ENCODE measurements at places on chromosomes 1 and 21.

DNA sequence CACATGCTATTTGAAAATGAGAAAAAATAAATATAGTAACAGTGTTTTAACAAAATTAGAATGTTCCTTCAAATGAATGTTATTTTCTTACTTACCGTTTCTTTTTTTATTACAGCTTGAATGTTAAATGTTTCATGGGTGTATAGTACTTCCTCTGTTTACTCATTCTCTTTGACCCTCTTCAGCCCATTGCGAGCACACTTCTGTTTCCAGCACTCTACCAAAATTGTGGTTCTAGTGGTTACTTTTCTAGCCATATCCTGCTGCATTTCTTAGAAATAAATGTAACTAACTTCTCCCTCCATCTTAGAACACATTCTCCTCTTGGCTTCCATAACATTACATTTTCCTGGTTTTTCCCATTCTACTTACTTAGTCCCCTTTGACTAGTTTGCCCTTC lies 190.0 kb upstream of the C1orf105 start:
- no peak for DNase-seq

DNA sequence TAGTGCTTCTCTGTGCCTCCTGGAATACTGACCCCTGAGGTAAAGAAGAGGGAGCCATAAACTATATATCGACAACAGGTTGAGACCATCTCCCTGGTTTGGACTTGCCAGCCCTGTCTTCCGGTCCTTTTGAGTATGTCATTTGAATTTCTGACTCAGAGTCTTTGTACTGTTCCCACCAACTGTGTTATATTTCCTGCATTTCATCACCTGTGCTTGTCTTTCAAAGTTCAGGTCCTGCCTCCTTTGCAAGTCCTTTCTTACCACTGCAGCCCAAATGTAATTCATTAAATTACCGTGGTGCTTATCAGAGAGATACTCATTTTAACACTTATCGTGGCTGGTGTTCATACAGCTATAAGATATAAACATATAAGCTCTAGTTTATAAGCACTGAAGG lies 10.7 kb downstream of the AK5 start:
- DNase-seq = no peak

DNA sequence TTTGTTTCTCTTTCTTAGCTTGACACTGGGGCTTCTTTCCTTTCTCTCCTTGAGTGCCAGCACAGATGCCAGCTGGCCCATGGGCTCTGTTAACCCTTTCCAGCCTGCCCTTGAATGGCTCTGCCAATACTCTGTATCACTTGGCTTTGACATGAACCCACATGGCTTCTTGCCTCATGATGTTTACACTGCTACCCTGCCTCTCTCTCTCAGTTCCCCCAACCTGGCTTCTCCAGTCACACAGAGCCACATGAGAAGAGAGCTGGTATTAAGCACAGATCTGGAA lies 262.4 kb downstream of the OMA1 start:
- no peak for DNase-seq

DNA sequence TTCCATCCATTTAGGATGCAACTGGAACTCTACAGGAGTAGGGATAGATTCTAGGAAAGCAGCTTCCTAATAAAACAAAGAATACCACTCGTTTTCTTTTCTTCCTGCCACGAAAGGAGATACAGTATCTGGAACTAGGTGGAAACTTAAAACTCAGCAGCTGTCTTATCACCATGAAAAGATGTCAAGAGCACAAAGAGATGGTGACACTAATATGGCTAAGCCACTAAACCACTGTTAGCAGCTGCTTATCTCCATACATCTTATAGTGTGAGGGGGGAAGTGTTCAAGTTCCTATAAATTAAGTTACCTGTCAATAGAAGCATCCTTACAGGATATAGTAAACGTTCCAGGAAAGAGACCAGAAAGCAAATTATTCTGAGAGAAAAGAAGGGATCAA lies 162.5 kb downstream of the TYW3 start:
- no peak for DNase-seq

GRCh38 chr1:236401698-236402097 lies 7.6 kb downstream of the EDARADD start:
- DNase-seq = no peak

DNA sequence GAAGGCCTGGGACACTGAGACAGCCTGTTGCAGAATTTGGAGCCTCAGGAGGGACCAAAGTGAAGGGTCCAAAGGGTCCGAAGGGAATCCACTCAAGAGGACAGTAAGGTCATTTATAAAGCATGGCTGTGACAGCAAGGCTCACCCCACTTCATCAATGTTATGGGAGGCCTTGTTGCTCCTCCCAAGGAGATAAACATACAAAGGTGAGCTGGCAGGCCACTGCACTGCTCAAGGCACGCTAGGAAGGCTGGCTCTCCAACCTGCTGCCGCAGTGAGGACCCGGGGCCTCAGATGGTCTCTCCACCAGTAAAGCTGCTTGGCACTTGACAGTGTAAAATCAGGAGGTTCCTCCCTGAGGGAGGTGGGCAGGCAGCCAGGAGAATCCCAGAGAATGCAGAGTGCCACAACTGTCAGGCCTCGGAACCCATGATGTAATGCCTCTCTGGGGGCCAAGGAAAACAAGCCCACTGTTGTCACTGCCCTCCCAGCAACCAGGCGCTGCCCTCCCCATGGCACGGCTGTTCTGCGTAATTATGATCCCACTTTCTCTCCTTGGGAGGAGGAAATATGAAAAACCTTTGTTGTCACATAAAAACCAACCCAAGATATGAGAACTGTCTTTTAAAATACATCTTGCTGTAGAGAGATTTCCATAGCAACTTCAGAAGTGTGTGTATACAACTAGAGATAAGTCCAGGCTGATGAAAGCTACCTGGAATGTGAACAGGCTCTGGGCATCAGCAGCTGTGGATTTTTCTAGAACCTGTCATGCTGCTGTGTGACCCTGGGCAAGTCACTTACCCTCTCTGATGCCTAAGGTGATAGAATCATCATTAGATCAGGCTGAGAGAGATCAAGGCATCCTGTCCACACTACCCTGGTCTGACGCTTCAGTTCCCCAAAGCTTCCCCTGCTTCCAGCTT lies 102.5 kb downstream of the KCNN3 start:
- no peak for DNase-seq

GRCh38 chr1:204110894-204111633 lies 38.1 kb downstream of the SOX13 start:
- no peak for DNase-seq

GRCh38 chr1:97304366-97304765 lies 582.8 kb downstream of the PTBP2 start:
- DNase-seq = no peak

DNA sequence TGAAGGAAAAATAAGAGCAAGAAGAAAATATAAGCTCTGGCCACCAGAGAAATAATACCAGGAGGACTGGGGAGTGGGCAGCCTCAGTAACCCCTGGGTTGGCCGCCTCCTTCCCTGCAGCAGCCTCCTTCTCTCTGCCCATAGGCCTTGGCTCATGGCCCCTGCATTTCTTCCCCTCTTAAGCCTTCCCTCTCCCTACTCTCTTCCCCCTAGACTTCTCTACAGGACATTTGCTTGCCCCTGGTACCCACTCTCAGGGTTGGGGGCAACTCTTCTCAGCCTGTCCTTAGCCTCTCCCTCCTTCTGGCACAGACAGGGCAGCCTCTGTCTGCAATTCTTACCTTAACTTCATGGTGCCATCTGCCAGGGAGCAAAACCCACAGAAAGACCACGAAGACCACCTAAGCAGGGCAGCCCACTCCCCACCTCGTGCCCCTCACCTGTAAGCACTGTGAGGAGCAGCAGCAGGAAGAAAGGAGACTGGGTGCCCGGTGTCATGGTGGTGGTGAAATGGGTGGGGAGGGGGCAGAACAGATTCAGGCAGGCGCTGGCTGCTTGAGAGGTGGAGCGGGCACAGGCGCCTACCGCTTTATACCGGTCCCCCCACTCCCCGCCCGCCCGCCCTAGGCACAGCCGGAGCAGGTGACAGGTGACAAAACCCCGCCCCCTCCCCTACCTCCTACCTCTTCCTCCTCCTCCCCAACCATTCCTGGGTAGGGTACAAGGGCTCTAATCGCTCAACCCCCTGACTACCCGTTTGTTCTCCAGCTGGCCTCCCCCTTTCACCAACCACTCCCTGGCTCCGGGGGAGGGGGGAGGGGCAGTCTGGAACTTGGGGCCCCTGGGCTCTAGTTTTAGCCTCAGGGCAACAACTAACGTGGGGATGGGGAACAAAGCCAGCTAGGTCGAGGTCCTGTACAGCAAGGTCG lies 15.1 kb downstream of the THBS3 start:
- peak; percentile 63 for DNase-seq

GRCh38 chr1:34520111-34520510 lies 234.7 kb upstream of the GJB5 start:
- no peak for DNase-seq

DNA sequence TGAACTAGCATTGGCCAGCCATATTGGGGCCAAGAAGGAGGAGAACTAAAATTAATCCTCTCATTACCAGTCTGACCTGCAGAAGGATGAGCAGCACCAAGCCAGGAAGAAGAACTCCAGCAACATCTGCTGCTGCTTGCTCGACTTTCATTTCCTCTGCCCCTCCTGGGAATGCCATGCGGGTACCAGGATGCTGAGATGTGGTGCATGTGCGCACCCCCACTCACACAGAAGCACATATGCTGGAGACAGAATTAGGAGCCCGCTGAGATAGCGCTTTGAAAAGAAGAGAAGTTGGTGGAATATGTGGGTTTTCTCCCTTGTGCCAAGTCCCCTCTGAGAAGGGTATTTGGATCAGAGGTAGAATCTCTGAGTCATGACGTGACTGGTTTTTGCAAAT lies 70.4 kb downstream of the PLXNA2 start:
- DNase-seq = no peak

DNA sequence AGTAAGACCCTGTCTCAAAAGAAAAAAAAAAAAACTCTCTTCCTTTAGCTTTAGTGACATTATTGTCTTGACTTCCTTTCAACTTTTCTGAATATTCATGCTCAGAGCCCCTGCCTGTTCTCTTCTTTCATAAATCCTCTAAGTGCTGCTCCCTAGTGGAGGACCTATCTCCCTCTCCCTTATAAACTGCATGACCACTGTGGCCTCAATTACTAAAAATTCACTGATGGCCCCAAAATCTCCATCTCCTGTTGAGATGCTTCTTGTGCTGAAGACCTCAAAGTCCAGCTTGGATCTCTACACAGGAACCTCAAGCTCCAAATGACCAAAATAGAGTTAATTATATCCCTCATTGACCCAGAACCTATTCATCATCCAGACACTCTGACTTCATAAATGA lies 7.8 kb downstream of the ITLN1 start:
- DNase-seq = no peak

DNA sequence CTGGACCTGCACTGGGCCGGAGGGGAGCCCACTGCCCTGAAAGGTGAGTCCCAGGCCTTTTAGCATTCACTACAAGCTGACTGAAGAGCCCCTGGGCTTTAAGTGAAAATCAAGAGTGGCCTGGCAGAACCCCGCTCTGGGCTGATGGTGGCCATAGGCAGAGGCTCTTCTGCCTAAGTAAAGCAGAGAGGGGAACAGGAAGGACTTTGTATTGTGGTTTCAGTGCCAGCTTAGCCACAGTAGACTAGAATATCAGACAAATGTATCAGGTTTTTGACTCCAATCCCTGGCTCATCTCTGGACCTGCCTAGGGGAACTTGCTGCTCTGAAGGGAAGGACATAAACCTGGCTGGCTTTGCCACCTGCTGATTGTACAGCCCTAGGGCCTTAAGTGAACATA lies 10.2 kb upstream of the HENMT1 start:
- DNase-seq = no peak

DNA sequence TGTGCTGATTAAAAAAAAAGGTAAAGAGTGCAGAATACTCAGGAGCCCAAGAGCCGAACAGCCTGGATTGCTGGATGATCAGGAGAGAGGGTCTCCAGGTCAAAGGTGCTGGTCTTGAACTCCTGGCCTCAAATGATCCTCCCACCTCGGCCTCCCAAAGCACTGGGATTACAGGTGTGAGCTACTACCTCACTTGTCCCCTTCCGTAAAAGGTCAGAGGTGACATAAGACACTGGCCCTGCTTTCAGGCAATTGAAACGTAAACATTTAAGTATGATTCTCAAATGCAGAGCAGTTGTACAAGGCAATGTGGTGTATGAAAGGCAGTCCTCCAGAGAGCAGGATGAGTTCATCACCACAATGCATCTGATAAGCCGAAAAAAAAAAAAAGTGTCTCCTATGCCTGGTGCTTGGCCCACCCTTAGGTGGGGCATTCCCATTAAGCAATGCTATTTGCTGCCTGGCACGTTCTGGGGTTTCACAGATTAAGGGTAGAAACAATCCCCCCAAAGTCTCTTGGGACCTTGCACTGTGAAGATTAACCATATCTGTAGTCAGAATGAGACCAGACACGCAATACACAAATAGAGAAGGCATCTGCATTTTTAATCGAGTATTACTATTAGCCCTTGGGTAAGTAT lies 47.7 kb downstream of the PARP1 start:
- DNase-seq = no peak

DNA sequence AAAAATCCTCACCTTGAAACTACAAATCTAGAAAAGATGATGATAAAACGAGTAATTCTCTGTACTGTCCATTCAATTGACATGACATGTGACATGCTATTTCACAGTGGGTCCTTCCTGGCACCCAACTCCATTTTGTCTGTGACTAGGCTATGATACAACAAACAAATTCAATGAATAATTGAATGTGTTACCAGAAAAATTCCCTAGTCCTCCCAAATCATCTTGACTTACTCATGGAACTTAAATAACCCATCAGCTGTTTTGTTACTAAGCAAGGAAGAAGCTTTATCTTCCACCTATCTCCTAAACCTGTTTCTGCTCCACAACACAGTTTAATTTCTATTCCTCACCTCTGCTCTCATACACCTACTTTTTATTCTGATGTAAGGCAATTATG lies 30.4 kb downstream of the B3GALNT2 start:
- DNase-seq = no peak

DNA sequence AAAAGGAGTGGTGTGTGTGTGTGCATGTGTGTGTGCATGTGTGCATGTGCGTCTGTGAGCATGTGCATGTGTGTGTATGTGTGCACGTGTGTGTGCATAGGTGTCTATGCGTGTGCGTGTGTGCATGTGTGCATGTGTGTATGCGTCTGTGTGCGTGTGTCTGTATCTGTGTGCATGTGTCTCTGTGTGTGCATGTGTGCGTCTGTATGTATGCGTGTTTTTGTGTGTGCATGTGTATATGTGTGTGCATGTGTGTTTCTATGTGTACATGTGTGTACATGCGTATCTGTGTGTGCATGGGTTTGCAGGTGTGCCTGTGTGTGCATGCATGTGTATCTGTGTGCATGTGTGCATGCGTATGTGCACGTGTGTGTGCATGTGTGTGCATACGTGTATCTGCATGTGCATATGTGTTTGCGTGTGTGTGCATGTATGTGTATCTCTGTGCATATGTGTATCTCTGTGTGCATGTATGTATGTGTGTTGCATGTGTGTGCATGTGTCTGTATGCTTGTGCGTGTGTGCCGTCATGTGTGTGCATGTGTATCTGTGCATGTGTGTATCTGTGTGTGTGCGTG lies 77.9 kb downstream of the TCP10L start:
- no peak for DNase-seq

DNA sequence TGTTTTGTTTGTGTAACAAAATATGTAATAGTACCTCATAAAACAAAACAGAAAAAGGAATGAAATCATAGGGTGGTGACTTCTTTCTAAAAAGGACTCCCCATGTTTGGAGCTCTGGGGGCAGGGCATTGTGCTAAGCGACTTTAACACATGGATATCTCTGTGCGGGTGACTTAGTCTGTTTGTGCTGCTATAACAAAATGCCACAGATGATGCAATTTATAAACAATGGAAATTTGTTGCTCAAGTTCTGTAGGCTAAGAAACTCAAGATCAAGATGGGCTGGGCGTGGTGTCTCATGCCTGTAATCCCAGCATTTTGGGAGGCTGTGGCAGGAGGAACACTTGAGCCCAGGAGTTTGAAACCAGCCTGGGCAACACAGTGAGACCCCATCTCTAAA lies 85.4 kb upstream of the SIM2 start:
- DNase-seq = no peak

- DNase-seq = no peak
These were observed 58.2 kb upstream of the DMRTB1 start for GRCh38 chr1:53400761-53401674.

Measured in activated CD4-positive, alpha-beta memory T cell treated with anti-CD3 and anti-CD28 coated beads for 36 hours (primary cell).